ENCODE measurements at places on chromosomes 5 and 9.
A peak's percentile ranks its signal among the peaks of the same experiment; 100 is the strongest.

- peak; percentile 68 for DNase-seq
Measured at GRCh38 chr5:71887680-71888079, 168.6 kb downstream of the CARTPT start.

- DNase-seq: peak; percentile 7
Measured at GRCh38 chr5:1137567-1138444, 25.9 kb upstream of the SLC12A7 start.

- DNase-seq: no peak
Measured at GRCh38 chr5:176995896-176996767, 10.4 kb downstream of the UIMC1 start.

DNA sequence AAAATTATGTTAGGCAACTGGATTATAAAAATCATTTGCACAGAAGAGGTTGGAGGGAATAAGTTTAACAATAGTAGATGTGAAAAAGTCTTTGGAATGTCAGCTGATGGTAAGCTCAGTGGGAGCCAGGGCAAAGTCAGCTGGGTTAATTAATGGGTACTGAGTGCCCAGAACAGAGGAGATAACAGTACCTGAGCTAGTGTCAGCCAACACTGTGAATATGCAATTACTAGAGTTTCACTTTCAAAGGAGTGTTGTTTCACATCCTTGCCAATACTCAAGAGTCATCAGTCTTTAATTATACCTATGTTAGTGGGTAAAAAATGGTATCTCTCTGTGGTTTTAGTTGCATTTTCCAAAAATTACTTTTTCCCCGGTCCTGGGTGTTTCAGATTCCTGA is 135.1 kb downstream of the KIF4B start:
- DNase-seq: no peak

DNA sequence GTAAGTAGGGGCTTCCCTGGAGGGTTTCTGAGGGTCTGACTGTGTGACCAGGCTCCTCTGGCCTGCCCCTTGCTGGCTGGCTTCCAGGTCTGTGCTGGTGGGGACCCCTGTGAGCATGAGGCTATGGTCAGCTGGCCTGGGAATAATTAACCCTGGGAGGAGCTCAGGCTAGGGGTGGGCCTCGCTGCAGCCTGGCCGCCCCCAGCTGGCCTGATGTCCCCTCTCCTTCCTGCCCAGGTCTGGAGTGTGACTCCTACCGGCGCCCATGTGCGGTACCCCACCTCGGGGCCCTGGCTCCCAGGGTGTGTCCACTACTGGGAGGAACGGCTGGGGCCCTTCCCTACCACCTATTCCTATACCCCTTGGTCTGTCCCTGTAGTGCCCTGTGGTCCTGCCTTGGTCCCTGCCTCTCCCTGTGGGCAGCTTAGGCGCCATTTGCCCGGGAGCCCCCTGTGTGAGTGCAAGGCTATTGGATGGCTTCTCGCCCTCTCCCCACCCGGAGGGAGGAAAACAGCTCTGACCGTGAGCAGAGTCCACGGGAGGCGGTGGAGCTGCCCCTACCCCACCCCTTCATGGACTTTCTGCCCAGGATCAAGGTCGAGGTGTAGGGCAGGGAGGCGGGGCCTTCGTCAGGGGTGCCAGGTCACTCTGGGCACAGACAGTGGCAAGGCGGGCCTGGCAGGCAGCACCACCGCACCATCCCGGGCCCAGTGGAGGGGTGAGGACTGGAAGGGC is 9.4 kb downstream of the RXRA start:
- no peak for DNase-seq

DNA sequence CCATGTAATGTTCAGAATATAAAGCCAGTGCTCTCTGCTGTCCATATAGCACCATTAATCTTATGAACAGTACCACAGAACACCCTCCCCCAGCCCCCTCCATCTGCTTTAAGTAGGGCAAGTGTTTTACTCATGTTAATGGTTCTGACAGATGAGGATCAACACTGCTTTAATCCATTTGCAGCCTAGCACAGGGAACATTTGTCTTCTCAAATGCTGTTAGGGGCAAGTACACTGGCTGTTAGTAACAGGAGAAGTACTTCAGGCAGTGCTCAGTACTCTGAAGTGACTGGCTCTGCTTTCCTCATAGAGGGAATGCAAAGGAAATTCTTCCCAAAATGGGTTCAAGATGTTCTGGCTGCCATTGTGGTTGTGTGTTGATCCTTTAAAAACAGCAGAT is 202.6 kb downstream of the DCP2 start:
- no peak for DNase-seq

- peak; percentile 13 for DNase-seq
Measured at GRCh38 chr5:126503602-126504104, 80.4 kb downstream of the GRAMD2B start.

DNA sequence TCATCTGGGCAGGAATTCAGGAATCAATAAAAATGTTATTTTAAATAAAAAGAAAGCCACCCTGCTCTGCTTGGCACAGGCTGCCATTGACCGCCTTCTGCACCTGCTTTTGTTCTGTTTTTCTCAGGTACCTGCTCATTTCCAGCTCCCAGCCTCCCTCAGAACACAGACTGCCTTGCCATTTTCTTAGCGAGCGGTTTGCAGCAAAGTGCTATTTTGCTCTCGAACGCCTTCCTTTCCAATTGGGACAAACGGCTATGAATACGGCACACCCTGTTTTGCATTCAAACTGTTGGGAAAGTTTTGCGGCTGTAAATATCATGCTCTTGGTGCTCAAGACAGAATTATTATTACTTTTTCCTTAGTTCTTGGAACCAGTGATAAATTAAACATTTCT is 25.1 kb upstream of the FCN1 start:
- no peak for DNase-seq

GRCh38 chr9:32454280-32454679 is 69.8 kb downstream of the ACO1 start:
- no peak for DNase-seq

GRCh38 chr5:7897014-7897600 is 28.2 kb downstream of the MTRR start:
- no peak for DNase-seq

GRCh38 chr9:131892162-131892707 is 152.4 kb upstream of the RAPGEF1 start:
- DNase-seq: no peak
